Right renal pelvis (tissue), 4 donors: ENCODE measurements at places on chromosomes 16 and 17.

GRCh38 chr17:19939993-19940721, 37.5 kb downstream of the AKAP10 start:
- no peak for DNase-seq

DNA sequence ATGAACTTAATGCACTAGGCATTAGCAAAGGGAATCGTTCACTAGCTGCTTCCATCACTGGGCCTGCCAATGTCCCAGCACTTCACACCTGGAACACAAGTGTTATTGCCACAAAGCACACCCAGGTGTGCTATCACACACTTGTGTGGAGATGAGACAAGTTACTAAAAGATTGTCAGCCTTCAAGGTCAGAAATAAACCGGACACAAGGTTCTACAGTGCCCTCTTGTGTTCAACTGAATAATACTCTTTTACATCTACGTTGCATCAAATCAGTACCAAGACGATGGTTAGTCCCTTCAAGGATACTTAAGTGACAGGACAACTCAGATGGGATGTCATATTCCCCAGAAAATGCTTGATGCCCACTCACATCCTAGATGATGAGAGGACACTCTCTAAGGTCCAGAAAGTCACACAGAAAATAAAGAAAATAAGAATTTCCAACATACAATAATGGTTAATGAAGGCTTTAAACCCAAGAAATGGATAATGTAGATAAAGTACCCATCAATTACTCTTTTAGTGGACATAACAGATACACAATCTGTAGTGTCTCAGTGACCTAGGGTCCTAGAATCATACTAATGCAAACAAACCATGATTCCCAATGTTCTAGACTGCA, 16.4 kb upstream of the GLG1 start:
- DNase-seq: no peak

DNA sequence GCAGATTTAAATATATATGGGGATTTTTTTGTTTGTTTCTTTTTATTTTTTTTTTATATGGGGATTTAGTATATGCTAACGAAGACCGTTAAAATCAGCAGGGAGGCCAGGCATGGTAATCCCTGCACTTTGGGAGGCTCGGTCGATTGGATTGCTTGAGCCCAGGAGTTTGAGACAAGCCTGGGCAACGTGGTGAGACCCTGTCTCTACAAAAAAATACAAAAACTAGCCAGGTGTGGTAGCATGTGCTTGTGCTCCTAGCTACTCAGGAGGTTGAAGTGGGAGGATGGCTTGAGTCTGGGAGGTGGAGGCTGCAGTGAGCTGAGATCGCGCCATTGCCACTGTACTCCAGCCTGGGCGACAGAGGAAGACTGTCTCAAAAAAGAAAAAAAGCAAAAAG, 22.3 kb upstream of the MEIOC start:
- DNase-seq: no peak

GRCh38 chr16:67277294-67277998, 1.9 kb upstream of the PLEKHG4 start:
- no peak for DNase-seq

DNA sequence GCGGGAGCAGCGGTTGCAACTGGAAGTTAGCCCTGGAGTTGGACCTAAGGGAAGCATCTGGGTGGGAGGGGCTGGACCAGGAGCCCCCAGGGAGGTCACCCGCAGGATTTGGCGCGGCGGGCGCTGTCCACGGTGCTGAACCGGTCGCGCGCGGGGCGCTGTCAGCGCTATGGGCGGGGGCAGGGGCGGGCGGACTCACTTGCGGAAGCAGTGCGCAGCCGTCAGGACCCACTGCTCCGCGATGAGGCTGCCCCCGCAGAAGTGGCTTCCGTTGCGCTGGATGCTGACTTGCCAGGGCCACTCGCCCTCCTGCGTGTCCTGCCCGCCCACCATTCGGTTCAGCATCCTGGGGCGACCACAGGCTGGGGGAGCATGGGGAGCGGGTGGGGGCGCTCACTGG, 4.5 kb downstream of the PRSS27 start:
- DNase-seq: peak; percentile 56

DNA sequence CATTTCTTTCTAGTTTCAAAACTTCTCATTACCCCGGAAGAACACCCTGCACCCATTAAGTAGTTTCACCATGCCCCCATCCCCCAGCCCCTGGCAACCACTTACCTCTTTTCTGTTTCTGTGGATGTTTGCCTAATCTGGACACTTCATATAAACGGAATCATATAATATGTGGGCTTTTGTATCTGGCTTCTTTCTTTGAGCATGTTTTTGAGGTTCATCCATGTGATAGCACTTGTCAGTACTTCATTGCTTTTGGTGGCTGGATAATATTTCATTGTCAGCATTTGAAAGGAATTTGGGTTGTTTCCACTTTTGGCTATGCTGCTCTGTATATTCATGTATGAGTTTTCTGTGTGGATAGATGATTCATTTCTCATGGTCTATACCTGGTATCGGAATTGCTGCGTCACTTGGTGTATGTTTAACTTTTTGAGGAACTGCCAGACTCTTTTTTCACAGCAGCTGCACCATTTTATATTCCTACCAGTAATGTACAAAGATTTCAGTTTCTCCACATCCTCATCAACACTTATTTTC, 30.0 kb upstream of the SLC5A10 start:
- no peak for DNase-seq

DNA sequence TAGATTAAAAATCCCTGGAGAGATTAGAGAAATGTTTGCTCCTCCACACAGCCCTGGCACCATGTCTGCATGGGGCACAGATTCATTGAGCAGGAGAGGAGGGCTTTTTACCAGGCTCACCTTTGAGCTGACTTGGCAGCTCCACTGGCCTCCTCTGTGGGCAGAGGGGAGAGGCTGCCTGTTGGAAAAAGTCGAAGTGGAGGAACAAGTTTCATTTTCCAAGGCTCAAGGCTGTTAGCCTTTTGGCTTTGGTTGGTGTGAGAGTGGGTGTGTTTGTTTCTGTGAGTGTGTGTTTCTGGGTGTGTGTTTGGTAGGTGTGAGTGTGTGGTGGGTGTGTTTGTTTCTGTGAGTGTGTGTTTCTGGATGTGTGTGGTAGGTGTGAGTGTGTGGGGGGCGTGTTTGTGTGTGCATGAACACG, 5.6 kb downstream of the TMEM238L start:
- no peak for DNase-seq

- no peak for DNase-seq
These were observed 135.6 kb downstream of the MSI2 start for GRCh38 chr17:57391857-57392471.

GRCh38 chr17:22286337-22287041, 594.2 kb downstream of the KCNJ18 start:
- DNase-seq: no peak

- no peak for DNase-seq
These were observed 114.0 kb downstream of the PRKCB start for GRCh38 chr16:23949630-23950290.

- DNase-seq: no peak
These were observed 20.8 kb downstream of the MYH11 start for GRCh38 chr16:15836074-15836473.

- DNase-seq: no peak
These were observed 761.6 kb upstream of the RBFOX1 start for GRCh38 chr16:6571044-6571443.

GRCh38 chr16:14559809-14560241, 70.2 kb downstream of the PARN start:
- no peak for DNase-seq

DNA sequence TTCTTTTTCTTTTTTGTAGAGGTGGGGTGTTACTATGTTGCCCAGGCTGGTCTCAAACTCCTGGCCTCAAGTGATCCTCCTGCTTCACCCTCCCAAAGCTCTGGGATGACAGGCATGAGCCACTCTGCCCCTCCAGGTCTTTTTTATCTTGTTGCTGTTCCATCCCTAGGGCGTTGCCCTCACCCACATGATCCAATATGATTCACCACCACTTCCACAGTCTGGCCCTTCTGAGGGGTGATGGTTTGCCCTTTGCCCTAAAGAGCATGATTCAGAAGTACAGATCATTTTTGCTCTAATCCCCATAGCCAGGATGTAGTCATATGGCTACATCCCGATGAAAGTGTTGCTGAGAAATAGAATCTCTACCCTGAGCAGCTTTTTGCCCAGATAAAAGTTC, 18.8 kb downstream of the STX4 start:
- DNase-seq: no peak

DNA sequence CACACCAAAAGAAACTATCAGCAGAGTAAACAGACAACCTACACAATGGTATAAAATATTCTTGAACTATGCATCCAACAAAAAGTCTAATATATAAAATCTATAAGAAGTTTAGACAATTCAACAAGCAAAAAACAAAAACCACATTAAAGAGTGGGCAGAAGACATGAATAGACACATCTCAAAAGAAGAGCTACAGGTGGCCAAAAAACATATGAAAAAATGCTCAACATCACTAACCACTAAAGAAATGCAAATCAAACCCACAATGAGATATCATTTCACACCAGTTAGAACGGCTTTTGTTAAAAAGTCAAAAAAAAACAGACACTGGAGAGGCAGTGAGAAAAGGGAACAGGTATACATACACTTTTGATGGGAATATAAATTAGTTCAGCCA, 348.9 kb upstream of the MAF start:
- DNase-seq: no peak

GRCh38 chr16:81804134-81804610, 25.1 kb downstream of the PLCG2 start:
- DNase-seq: no peak

- peak; percentile 69 for DNase-seq
These were observed 15.5 kb downstream of the NEUROD2 start for GRCh38 chr17:39591958-39592954.

DNA sequence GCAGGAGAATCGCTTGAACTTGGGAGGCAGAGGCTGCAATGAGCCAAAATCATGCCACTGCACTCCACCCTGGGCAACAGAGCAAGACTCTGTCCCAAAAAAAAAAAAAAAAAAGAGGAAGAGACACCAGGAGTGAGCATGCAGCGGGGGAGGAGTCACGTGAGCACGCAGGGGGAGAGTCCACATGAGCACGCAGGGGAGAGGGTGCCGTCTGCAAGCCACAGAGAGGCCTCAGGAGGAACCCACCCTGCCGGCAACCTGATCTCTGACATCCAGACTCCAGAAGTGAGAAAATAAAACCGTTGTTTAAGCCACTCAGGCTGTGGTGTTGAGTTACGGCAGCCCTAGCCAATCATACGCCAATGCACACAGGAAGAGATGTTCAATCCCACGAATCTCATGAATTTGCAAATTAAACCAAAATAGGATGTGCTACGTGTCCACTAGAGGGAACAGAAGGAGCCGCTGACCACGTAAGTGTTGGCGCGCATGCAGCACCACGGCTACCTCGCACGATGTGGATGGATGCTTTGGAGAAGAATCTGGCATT, 42.2 kb downstream of the CCDC57 start:
- DNase-seq: no peak

DNA sequence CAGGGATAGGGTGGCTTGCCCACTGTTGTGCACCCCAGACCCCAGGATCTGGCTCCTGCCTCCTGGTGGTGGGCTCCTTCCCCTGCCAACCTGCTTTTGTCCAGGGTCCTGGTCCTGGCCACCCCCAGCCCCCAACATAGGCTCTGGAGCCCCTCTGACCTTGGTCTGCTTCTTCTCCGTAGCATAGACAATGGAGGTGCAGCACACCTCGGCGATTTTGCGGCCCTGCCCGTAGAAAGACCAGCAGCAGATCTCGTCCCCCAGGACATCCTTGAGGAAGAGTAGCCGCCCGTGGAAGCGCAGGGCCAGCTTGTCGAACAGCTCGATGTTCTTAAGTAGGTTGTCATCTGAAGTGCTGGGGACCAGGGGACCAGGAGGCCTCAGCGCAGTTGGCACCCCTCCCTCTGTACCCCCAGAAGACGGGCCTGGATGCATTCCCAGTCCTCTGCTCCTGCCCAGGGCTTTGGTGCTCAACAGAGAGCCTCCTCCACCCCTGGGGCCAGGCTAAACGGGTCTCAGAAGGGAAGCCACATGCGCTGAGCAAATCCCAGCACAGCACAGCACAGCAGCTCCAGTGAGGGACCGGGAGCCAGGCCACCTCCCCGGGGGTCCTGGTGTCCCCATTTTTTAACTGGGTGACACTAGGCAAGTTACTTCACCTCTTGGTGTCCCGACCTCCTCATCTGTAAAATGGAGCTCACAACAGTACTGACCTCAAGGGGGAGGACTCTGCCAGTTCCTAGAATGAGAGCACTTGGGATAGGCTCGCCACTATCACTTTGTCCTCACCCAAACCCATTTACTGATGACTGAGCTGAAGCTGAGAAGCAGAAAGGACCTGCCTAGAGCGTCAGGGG, 10.8 kb downstream of the ASPHD1 start:
- no peak for DNase-seq

DNA sequence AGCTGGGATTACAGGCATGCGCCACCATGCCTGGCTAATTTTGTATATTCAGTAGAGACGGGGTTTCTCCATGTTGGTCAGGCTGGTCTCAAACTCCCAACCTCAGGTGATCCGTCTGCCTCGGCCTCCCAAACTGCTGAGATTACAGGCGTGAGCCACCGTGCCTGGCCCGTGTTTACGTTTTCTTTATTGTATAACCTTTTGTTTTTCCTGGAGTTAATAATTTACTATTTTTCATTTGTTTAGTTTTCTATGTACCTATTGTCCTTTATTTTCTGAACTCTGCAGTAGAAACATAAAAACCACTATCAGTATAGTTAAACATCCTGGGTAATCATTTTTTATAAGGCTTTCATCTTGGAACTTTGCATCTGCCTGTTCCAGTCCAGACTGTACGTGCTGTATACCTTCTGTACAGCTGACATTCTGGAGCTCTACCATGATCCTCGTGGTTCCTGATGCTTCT, 73.6 kb downstream of the PPM1E start:
- DNase-seq: no peak

- DNase-seq: no peak
These were observed 111.3 kb downstream of the TRIM37 start for GRCh38 chr17:58995247-58995940.

GRCh38 chr16:31471241-31471874, 594 bp upstream of the TGFB1I1 start:
- no peak for DNase-seq

GRCh38 chr17:83024218-83024971, 55.0 kb upstream of the METRNL start:
- DNase-seq: no peak

DNA sequence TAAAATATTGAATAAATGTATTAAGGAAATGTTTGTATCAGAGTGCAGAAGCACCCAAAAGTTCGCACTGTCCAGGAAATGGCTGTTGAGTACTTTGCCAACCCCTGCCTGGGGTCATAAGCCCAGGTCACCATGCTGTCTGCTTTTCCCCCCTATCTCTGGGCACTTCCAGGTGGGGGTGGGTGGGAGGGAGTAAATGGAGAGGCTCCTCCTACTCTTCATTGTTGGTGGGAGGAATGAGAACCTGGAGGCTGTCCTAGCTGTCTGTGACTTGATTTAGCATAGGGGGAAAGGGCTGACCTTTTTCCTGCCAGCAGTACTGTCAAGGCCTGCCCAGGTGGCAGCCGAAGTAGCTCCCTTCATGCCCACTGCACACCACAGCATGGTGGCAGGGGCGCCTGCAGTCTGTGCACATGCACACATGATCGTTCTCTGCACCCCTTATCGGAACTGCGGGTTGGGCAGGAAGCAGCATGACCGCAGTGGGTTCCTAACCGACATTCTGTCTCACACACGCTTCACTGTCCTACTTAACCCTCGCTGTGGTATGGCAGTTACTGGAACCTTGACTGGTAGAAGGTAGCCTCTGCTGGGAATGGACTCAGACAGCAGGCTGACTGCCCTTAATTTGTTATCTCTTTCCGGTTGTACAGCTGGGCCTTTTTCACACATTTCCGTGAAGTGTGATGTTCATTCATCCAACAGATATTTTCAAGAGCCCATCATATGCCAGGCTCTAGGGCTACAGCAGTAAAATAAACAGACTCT, 41.5 kb downstream of the LDHD start:
- no peak for DNase-seq

- DNase-seq: no peak
These were observed 51.9 kb downstream of the COG7 start for GRCh38 chr16:23401139-23401538.
